ENCODE measurements at places on chromosomes 13 and 19.
A peak's percentile ranks its signal among the peaks of the same experiment; 100 is the strongest.

DNA sequence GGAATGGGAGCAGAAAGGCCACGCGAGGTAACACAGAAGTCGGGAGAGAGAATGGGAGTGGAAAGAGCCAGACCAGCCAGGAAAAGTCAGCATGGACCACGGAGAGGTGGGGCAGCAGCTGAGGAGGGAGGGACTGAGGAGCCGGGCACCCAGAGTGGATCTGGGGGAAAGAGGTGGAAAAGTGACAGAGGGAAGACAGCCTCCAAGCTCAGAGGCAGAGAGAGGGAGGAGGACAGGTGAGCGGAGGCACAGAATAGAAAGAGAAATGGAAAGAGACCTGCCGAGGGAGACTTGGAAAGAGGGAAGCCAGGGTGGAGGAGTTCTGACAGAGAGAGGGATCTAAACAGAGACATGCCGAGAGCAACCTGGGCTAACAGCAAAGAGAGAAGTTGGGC, 1.6 kb downstream of the GRIK5 start:
- DNase-seq = no peak

DNA sequence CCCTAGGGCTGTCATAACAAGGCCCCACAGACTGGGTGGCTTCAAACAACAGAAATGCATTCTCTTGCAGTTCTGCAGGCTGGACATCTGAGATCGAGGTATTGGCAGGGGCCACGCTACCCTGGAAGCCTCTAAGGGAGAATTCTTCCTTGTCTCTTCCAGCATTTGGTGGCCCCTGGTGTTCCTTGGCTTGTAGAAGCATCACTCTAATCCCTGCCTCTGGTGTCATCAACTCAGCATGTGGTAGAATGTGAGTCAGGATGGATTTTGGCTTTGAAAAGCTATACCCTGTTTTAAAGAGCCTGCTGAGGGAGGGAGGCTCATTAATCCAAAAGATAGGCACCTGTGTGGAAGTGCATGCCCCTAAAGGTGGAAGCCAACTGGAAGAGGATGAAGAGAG, 7.9 kb upstream of the GGACT start:
- DNase-seq = no peak

DNA sequence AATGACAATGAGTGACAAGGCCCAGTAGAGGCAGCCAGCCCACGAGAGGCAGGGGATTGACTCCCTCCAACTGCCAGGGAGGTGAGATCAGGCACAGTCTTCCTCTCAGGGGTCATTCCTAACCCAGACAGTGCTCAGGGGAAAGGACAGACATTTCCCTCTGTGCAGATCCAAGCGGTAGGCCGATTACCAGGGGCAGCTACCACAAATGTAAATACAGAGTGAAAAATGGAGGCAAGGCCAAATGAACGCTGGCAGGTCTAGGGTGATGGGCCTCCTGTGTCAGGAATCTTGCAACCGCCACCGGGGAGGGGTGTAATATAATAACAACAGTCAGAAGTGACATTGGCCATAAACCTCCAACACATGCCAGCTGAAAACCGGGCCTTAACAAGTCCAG, 881.4 kb downstream of the UQCRFS1 start:
- no peak for DNase-seq

- DNase-seq = no peak
Observed at GRCh38 chr13:58488251-58488650, 856.7 kb downstream of the PCDH17 start.

- DNase-seq = no peak
Observed at GRCh38 chr19:39377373-39378362, 13.2 kb downstream of the PAF1 start.

GRCh38 chr13:62635161-62635560, 1219.5 kb upstream of the PCDH20 start:
- no peak for DNase-seq

DNA sequence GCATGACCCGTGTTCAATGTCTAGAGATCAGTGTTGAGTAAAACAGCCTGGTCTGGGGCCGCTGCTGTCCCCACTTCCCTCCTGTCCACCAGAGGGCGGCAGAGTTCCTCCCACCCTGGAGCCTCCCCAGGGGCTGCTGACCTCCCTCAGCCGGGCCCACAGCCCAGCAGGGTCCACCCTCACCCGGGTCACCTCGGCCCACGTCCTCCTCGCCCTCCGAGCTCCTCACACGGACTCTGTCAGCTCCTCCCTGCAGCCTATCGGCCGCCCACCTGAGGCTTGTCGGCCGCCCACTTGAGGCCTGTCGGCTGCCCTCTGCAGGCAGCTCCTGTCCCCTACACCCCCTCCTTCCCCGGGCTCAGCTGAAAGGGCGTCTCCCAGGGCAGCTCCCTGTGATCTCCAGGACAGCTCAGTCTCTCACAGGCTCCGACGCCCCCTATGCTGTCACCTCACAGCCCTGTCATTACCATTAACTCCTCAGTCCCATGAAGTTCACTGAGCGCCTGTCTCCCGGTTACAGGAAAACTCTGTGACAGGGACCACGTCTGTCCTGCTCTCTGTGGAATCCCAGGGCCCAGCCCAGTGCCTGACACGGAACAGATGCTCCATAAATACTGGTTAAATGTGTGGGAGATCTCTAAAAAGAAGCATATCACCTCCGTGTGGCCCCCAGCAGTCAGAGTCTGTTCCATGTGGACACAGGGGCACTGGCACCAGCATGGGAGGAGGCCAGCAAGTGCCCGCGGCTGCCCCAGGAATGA, 1.5 kb upstream of the CEACAM5 start:
- DNase-seq = peak; percentile 67

DNA sequence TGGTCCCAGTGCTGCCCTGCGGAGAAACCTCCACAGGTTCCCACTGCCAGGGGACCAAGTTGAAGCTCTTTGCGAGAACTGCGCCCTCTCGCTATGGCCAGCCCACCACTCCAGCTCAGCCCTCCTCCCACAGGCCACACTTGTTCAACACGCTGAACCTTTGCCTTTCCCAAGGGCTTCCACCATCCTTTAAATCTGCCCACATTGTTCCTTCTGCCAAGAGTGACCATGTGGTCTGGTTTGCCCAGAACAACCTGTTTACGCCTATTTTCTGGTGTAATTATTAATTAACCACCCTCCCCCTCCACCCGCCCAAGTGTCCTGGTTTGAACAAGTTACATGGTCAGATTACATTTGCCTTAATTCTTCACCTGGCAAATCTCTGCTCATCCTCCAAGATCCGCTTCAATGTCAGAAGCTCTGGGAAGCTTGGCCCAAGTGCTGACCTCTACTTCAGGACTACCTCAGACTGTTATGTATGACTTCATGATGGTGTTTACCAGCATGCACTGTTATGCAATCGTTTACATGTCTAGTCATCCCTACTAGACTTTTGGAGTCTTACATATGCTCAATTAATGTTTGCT, 12.0 kb upstream of the USP12 start:
- DNase-seq = no peak

DNA sequence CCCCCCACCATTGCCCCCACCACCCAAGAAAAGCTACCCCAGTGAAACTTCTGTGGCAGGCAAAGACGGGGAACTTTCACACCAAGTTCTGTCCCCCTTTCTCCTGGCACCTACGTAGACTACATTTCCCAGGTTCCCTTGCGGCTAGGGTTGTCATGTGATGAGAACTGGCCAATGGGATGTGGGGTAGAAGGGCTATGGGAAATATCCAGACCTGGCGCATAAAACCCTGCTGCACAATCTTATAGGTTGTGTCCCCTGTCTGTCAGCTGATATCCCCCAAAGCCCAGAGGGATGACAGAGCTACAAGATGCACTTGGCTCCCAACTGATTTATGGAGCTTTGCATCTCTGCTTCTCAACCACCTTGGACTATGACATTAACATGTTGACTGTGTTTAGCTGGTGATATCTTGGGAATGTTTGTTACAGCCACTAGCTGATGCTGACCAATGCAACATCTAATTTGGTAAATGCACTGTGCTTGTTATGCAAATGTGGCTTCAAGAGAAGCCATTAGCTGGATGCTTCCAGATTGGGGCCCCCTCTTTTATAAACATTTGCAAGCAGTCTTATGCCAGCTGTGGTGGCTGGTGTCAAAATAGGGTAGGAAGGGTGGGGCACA, 6.1 kb downstream of the SH2D3A start:
- DNase-seq = no peak

DNA sequence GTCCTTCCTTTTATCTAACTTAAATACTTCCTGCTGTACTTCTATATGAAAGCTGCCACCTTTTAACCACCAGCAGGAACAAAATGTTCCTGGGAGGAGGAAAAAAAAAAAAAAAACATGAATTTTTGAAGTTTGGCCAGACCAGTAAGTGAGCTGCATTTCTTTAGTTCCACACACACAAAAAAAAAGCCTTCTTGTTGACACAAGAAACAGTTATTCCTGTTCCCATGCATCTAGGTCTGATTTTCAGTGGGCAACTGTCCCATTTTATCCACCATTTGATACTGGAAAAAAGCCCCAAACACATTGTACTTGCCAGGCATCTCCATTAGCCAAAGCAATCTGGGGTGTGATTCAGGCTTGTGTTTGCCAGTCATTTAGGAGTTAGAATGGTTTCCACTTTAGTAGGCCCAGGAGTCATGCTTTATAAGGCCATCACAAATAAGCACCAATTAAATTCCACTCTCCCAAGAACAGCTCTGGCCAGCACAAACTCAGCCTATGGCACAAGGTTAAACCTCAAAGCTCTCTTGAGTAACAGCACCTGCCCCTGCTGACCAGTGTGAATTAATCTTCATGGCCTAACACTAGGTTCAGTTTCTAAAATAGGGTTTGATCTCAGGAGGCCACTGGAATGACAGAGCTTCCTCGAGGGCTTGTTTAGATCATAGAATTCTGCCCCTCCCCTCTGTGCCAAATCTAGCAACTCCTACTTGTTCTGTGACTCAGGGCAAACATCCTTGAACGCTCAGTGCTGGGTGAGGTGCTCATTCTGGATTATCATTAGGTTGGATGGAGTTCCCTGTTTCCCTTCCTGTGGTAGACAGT, 67.1 kb downstream of the NUFIP1 start:
- DNase-seq = no peak

DNA sequence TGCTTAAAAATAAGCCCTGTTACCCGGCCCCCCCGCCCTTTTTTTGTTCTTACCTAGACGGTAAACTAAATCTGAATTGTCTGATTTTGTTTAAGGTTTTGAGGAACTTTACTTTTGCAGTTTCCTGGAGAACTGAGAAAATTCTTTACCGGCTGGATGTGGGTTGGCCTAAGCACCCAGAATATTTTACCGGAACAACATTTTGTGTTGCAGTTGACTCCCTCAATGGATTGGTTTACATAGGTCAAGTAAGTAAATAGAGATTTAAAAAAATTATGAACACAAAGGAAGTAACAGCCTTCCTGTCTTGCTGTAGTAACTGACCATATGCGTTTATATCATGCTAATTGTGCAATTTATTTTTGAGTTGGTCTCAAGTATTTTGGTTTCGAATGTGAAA, 785 bp downstream of the NHLRC3 start:
- DNase-seq = no peak

- DNase-seq = no peak
Observed at GRCh38 chr19:1863328-1863637, at the start of gene KLF16. TSS of gene KLF16 (minus strand) at chr19:1863579. CDS start at chr19:1863497, 82 bp downstream.

DNA sequence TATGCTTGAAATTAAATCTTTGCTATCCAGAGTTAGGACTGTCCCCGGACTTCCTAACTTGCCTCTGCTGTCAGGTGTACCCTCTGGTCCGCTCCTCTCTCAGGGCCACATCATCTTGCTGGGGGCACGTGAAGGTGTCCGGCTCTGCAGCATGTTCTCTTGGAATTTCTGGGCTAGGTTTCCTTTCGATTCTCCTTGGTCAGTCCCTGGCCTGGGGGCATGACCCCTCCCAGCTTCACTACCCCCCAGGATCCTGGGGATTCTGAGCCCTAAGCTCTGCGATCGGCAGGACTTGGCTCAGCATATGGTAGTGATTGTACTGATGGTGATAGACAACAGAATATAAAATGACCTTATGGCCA, 5.1 kb upstream of the GPI start:
- DNase-seq = no peak

All from stimulated activated CD4-positive, alpha-beta T cell treated with anti-CD3 and anti-CD28 coated beads, Interleukin-12 subunit alpha, Interleukin-12 subunit beta, amount 100 ng/mL, for 4 hours (primary cell).